ENCODE measurements at places on chromosomes 13 and 19.

GRCh38 chr13:102599426-102600012 lies 2.7 kb downstream of the TPP2 start:
- no peak for DNase-seq

GRCh38 chr19:56933014-56933705 lies 92.6 kb upstream of the PEG3 start:
- DNase-seq = no peak

DNA sequence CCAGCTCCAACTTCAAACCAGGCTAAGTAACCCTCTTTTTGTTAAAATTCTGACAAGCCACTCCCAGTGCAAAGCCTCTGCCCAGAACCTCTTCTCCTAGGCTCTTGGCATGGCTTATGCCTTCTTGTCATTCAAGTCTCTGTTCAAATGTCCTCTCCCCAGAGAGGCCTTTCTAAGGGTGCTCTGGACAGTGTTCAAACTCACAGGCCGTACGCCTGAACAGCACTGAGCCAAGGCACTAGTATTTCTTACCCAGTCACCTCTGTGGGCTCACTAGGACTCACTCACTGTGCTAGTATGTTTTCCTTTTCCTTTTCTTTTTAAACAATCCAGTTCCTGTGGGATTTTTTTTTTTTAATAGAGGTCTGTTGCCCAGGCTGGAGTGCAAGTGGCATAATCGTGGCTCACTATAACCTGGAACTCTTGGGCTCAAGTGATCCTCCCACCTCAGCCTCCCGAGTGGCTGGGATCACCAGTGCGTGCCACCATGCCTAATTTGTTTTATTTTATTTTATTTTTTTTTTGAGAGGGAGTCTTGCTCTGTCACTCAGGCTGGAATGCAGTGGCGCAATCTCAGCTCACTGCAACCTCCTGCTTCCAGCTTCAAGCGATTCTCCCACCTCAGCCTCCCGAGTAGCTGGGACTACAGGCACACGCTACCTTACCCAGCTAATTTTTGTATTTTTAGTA lies 2.3 kb upstream of the ASF1B start:
- no peak for DNase-seq

GRCh38 chr13:36559375-36559774 lies 114.4 kb upstream of the SERTM1 start:
- DNase-seq = no peak

- no peak for DNase-seq
These were observed 10.7 kb downstream of the TM6SF2 start for GRCh38 chr19:19262190-19263057.

DNA sequence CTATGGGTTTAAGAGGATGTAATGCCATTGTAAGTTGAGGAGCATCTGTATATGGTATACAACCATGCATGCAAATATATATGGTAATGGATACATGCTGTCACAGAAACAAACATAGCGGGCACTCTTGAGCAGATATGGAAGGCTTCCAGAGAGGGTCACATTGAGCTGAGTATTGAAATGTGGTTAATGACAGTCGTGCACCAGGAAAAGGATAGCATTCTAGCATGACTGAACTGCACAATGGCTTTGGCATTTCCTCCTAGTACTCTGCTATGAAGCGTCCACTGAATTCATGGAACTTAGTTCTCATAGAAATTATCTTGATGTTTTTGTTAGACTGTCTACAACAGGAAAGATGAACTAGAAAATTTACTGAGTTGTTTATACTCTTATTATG lies 25.2 kb downstream of the DGKH start:
- DNase-seq = no peak

GRCh38 chr13:92346046-92346445 lies 880.6 kb upstream of the GPC6 start:
- no peak for DNase-seq

DNA sequence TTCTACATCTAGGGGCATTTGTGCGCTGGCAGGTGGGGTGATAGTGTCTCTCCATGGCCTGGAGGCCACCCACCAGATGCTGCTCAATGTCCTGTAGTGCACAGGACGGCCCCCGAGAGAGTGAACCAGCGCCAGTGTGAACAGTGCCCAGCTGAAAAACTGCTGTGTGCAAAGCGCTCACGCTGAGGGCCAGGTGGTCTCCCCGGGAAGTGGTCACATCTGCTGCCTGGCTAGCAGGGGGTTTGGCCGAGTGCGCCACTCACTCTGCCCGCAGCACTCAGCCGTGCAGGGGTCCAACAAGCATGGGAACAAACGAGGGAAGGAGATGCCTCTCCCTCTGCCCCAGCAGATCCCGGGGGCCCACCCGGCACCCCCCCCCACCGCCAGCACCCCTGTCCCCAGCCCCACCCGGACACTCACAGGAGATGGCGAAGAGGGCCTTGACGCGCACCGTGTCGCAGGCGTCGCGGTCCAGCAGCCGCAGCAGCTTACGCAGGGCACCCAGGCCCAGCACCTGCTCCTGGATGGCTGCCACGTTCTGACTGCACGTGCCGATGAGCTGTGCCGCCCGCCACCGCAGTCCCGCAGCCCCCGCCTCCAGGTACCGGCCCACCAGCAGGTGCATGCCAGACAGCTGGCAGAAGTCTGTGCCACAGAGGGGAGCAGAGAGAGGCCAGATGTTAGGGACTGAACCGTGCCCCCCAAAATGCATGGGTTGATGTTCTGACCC lies 5.8 kb downstream of the HSPBP1 start:
- DNase-seq = no peak

DNA sequence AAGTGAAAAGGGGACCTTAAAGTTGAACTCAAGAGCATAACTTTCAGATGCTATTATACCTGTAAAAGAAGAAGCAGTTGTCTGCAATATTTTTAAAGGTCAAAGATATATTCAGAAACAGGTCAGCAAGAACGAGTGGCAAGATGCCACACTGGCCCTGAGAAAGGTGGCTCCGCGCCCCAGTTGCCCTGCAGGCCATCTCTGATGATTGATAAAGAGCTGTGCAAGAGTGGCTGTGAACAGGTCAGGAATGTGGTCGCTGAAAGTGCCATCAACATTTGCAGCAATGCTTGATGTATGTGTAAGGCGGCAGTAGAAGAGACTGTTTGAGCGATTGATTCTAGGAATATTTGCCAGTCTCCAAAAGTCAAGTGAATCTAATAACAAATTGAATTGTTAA lies 664.2 kb upstream of the SLC10A2 start:
- DNase-seq = no peak

DNA sequence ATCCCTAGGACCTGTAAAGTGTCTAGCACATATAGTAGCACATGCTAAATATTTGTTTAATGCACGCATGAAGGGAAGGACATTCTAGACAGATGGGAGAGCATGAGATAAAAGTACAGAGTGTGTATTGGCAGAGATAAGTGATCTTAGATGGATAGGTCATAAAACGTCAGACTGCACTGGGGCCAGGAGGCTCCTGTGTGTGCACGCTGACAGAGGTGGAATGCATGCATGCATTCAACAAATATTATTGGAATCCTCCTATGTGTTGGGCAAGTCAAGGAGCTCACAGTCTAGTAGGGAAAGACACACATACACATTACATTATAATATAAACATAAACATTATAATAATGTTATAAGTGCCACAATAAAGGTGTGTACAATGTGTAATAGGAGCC lies 73.3 kb downstream of the FGF9 start:
- DNase-seq = no peak

DNA sequence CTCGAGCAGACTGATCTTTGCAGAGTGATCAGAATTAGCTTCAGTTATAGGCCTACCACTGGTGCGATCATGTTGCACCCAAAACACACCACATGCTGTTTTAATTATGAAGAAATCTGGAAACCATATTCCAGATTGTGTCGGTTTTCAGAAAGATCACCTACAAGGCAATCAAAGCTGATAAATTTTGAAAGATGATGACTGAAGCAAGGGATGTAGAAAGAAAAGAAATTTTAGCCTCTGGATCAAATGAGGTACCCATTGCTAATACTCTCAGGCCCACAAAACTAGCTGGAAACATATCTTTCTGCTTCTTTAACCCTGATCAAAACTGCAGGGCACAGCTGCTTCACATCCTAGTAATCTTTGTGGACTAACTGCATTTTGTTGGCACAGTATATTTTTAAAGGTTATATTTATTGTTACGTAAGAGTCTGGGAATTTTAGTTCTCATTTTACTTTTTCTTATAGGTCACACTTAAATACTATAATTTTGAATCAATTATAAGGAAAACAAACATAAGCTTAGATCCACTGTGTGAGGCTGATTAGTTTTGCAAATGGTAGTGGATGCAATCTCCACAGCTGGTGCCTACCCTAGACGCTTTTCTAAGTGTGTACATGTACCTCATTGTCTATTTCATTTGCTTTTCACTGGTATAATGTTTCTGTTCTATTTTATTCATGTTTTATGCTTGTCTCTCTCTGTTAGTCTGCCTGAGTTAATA lies 150.9 kb downstream of the RGCC start:
- no peak for DNase-seq

GRCh38 chr13:21676611-21677021 lies 5.7 kb downstream of the FGF9 start:
- no peak for DNase-seq

DNA sequence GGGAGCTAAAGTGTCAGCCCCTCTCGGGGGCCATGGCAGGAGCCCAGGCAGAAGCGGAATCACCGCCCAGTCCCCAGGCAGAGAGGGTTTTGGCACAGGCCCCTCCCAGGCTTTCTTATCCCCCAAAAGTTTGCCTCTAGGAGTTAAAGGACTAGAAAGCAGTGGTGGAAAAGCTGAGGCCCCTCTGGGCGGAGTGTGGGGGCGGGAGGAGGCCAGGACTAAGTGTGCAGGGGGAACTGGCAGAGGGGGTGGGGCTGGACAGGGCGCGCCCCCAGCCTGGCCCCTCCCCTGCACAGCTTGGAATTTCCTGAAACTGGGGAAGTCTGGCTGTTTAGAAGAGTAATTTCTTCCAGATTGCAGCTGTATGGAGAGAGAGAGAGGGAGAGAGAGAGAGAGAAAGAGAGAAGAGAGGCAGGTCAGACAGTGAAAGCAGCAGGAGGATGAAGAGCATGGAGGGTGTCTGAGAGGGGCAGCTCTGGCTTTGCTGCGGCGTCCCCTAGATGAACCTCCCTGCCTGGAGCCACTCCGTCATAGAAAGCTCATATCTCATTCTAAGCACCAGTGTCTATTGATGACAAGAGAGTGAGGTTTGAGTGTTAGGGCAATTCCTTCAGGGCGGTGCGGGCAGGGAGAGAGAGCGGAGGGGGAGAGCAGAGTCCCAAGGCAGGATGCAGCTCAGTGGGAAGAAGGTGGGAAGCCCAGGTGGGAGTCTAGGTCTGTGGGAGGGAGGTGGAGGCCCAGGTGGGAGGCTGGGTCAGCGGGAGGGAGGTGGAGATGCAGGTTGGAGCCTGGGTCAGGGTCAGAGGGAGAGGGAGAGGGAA lies at the start of gene CDC42EP5:
Gene CDC42EP5, minus strand, starts transcription at position 226 of the 821 bp plus-strand sequence. CDS start 7,749 bp downstream, outside the sequence.
- peak; percentile 97 for DNase-seq

DNA sequence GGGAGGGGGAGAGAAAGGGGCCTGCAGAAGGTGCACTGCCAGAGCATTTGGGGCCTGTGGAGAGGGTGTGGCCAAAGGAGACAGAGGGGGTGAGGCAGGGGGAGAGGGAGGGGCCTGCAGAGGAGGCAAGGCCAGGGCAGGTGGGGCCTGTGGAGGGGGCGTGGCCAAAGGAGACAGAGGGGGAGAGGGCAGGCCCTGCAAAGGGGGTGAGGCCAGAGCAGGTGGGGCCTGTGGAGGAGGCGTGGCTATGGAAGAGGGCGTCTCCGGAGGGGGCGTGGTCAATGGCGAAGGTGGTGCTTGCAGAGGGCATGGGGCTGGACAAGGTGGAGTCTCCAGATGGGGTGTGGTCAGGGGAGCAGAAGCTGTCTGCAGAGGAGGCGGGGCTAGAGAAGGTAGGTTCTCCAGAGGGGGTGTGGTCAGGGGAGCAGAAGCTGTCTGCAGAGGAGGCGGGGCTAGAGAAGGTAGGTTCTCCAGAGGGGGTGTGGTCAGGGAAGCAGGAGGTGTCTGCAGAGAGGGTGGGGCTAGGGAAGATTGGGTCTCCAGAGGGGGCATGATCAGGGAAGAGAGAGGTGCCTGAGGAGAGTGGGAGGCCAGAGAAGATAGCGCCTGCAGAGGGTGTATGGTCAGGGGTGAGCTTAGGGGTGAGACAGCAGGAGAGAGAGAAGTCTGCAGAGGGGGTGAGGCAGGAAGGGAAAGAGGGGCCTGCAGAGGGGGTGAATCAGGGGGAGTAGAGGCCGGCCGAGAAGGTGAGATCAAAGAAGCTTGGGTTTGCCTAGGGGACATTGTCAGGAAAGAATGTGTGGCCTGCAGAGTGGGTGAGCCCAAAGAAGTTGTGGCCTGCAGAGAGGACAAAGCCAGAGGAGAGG lies 3.4 kb downstream of the PRR36 start:
- DNase-seq = peak; percentile 83

DNA sequence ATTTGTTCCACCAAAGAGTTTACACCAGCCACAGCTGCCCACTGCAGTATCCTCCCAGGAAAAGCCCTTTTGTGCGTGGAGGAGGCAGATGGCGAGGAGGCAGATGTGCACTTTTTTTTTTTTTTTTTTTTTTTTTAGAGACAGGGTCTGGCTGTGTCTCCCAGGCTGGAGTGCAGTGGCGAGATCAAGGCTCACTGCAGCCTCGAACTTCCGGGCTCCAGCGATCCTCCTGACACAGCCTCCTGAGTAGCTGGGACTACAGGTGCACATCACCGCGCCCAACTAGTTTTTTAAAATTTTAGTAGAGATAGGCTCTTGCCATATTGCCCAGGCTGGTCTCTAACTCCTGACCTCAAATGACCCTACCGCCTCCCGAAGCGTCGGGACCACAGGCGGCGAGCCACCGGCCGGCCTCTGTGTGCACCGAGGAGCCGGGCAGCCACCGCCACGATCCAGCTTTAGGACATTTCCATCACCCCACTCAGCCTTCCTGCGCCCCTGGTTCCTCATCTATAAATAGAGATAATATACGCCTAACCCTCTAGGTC lies 563 bp upstream of the PDCD5 start:
- no peak for DNase-seq

GRCh38 chr19:50703915-50704796 lies 15.4 kb downstream of the SHANK1 start:
- DNase-seq = no peak

GRCh38 chr13:50130123-50130946 lies 115.1 kb downstream of the KCNRG start:
- DNase-seq = no peak

DNA sequence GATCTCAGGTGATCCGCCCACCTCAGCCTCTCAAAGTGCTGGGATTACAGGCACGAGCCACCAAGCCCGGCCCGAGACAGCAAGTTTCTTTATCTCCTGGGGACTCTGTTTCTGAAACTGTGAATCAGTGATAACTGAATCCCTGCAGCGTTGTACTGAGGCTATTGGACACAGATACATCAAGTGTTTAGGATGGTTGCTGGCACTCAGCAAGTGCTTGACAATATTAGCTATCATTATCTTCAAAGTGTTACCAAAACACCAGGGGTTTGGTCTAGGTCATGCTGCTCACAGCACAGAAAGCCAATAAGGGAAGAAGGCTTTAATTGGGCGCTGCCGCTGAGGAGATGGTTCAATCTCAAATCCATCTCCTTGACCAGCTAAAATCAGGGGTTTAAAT lies 20.5 kb upstream of the PNMA8C start:
- DNase-seq = no peak

GRCh38 chr13:29733147-29733611 lies 117.2 kb downstream of the UBL3 start:
- DNase-seq = no peak

DNA sequence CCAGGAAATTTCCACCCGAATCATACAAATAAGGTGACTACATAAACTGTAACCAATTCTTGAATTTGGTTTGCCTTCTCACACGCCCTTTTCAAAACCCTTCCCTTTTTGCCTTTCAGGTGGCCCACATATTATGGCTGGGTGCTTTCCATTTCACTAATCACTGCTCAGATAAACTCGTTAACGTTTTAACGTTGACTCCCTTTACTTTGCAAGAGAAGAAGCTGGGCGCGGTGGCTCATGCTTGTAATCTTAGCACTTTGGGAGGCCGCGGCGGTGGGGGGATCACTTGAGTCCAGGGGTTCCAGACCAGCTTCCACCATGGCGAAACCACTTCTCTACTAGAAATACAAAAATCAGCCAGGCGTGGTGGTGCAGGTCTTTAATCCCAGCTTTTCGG lies 19.8 kb upstream of the ZNF91 start:
- no peak for DNase-seq

Measured in left hindlimb (tissue), 1 donor.